Suprapubic skin (tissue), 4 donors: ENCODE measurements at places on chromosomes 11 and 22. TPM values are rescaled to one million over a fixed set of nuclear protein-coding genes. Genes with fewer than 3 reads are reported as not detected.
A peak's percentile ranks its signal among the peaks of the same experiment; 100 is the strongest.

GRCh38 chr11:17738151-17738973, 3.8 kb downstream of the KCNC1 start:
- no peak overlapping the region for H3K4me3 ChIP-seq
- no peak overlapping the region for H3K27ac ChIP-seq
- H3K36me3 ChIP-seq, result no peaks in the 10 kb centered on the region
- DNase-seq, result peak; percentile 62
- H3K27me3 ChIP-seq, result peaks cover 78% of the 10 kb centered on the region

Gene KRTAP5-10
- total RNA-seq, result 3.9 TPM

DNA sequence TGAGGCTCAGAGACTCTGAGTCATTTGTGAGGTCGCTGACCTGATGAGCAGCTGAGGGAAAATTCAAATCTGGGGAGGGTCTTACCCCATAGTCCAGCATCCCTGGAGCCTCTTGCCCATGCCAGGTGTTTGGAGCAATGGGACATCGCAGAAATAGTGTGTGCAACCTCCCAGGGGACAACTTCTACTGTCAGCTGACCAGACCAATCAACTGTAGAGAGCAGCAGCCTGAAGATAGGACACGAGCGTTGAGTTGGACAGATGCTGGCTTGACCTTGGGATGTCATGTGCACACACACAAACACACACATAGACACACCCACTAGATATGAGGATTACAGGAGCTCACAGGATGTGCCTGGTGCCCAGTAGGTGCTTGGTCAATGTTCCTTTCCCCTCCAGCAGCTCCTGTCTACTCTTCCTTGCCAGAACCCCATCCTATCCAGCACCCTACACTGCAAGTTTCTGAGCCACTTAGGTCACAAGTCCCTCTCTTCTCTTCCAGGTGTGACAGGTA, 59.1 kb upstream of the MPEG1 start:
- H3K4me1 ChIP-seq, result peaks cover 5% of the 10 kb centered on the region
- no peaks in the 10 kb centered on the region for H3K27me3 ChIP-seq
- no peaks in the 10 kb centered on the region for H3K36me3 ChIP-seq

- no peak overlapping the region for H3K27ac ChIP-seq
- H3K27me3 ChIP-seq, result no peaks in the 10 kb centered on the region
- no peak for DNase-seq
- H3K36me3 ChIP-seq, result no peaks in the 10 kb centered on the region
Measured at GRCh38 chr22:40567106-40567505, 69.4 kb downstream of the MRTFA start.

GRCh38 chr22:19565382-19566278, 41.4 kb upstream of the CLDN5 start:
- H3K27me3 ChIP-seq, result peaks cover 6% of the 10 kb centered on the region
- no peak overlapping the region for H3K4me3 ChIP-seq
- peaks cover 11% of the 10 kb centered on the region for H3K4me1 ChIP-seq
- peak overlapping the region; percentile 28 for H3K27ac ChIP-seq
- DNase-seq, result no peak
